ENCODE measurements at places on chromosomes 4 and X.

DNA sequence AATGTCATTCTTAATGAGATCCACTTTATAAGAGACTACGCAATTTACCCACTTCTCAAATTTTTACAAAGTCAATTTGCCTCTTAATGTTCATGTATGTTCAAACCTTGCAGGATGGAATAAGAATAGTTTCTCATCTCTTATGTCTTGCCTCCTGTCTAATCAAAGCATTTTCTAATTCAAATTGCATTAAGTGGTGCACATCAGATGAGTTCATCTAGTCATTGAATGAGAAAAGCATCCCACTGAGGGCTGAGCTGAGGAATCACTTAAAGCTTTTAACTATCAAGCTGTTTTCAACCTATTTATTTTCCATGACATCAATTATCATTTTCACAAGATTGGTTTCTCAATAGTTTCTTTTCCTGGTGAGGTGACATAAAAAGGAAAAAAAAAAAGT is 1964.0 kb downstream of the PCDH7 start:
- no peaks in the 10 kb centered on the region for H3K36me3 ChIP-seq
- H3K4me3 ChIP-seq: no peak overlapping the region
- H3K27me3 ChIP-seq: no peaks in the 10 kb centered on the region

GRCh38 chrX:6383917-6384316 is 151.0 kb downstream of the VCX3A start:
- H3K4me1 ChIP-seq: peaks cover 9% of the 10 kb centered on the region
- peak; percentile 66 for DNase-seq
- no peaks in the 10 kb centered on the region for H3K27me3 ChIP-seq
- no peaks in the 10 kb centered on the region for H3K36me3 ChIP-seq
- H3K4me3 ChIP-seq: no peak overlapping the region

- H3K4me1 ChIP-seq: no peaks in the 10 kb centered on the region
- no peaks in the 10 kb centered on the region for H3K36me3 ChIP-seq
- no peak for DNase-seq
- no peaks in the 10 kb centered on the region for H3K27me3 ChIP-seq
Observed at GRCh38 chr4:144714166-144714565, 68.2 kb downstream of the HHIP start.

- no peak for DNase-seq
- H3K27ac ChIP-seq: no peak overlapping the region
- H3K27me3 ChIP-seq: no peaks in the 10 kb centered on the region
- peaks cover 3% of the 10 kb centered on the region for H3K4me1 ChIP-seq
- H3K4me3 ChIP-seq: no peak overlapping the region
- no peaks in the 10 kb centered on the region for H3K36me3 ChIP-seq
Observed at GRCh38 chr4:11074581-11075241, 354.0 kb downstream of the HS3ST1 start.

- H3K4me3 ChIP-seq: no peak overlapping the region
- H3K36me3 ChIP-seq: no peaks in the 10 kb centered on the region
- H3K27ac ChIP-seq: no peak overlapping the region
- H3K4me1 ChIP-seq: peaks cover 6% of the 10 kb centered on the region
- DNase-seq: no peak
- H3K27me3 ChIP-seq: peaks cover 11% of the 10 kb centered on the region
Observed at GRCh38 chr4:24781999-24782745, 13.2 kb upstream of the SOD3 start.

DNA sequence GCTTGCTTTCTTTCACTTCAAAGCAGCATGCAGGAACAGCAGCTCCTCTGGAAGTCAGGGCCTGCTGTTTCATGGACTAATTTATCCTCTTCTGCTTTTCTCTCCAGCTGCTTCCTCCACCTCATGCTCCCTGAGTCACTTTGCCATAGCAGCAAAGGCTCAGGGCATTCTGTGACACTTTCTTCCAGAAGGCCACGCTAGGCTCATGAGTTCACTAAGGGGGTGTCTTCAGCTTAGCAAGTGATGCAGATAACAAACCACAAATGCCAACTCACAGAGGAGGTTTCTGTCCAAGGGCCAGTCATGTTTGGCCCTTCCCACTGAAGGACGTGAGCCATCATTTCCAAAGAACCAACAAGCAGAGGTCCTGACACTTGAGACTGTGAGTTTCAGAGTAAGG is 200.2 kb downstream of the ADGRA3 start:
- no peak for DNase-seq
- no peak overlapping the region for H3K4me3 ChIP-seq
- no peaks in the 10 kb centered on the region for H3K36me3 ChIP-seq

DNA sequence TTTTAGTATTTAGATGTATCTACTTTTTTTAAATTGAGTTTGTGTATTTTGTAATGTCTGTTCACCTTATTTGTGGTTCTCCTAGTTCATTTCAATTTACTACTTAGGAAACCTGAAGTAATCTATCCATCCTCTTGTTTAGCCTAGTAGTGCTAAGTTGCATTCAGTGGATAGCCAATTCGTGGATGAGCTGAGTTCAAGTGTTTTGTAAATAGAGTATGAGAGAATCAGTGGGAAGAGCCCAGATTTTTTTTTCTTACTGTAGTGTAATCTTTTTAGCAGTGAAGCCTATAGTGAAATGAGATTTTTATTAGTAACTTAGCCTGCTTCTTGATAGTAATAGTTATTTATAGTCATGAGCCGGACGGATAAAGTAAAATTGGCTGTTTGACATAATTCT is 21.7 kb downstream of the STAG2 start:
- no peaks in the 10 kb centered on the region for H3K4me1 ChIP-seq
- no peak for DNase-seq
- no peak overlapping the region for H3K4me3 ChIP-seq
- no peak overlapping the region for H3K27ac ChIP-seq
- H3K36me3 ChIP-seq: no peaks in the 10 kb centered on the region

DNA sequence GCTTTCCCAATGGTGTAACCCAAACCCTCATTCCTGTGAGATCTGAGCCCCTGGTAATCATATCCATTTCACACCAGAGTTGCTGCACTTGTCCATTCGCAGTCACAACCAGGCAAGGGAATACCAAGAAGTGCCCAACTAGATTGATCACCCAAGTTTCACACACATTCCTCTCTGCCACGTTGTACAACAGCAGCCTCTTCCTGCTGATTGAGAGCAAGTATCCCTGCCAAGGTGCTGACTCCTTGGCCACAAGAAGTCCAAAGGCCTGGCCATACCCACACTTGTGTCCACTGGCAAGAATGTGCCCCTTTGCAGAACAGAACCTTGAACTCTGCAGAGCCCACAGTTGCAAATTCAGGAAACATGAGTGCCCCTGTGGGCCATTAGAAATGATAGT is 6.5 kb upstream of the ACOT9 start:
- H3K4me1 ChIP-seq: no peaks in the 10 kb centered on the region
- H3K27ac ChIP-seq: no peak overlapping the region
- H3K27me3 ChIP-seq: no peaks in the 10 kb centered on the region
- DNase-seq: no peak
- H3K36me3 ChIP-seq: no peaks in the 10 kb centered on the region
- no peak overlapping the region for H3K4me3 ChIP-seq

DNA sequence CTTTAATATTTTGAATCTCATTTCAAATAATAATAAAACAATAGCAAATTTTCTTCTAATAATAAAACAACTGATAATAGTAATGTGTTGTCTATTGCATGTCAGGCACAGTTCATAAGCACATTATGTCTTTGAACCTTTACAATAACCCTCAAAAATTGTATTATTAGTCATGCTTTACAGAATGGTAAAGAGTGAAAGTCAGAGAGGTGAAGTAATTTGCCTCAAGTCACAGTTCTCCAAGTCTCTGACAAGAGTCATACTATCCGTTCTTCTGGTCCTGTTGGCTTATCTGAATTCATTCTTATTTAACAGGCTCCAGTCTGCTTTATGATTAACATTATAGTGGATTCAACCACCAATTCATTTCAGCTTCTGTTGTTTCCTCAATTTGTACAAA is 313.0 kb downstream of the AFF2 start:
- H3K27ac ChIP-seq: no peak overlapping the region
- no peaks in the 10 kb centered on the region for H3K27me3 ChIP-seq
- H3K4me3 ChIP-seq: no peak overlapping the region
- H3K4me1 ChIP-seq: no peaks in the 10 kb centered on the region
- H3K36me3 ChIP-seq: no peaks in the 10 kb centered on the region

GRCh38 chr4:186037692-186038658 is 31.0 kb upstream of the TLR3 start:
- H3K27ac ChIP-seq: no peak overlapping the region
- no peaks in the 10 kb centered on the region for H3K4me1 ChIP-seq
- H3K4me3 ChIP-seq: no peak overlapping the region
- H3K27me3 ChIP-seq: no peaks in the 10 kb centered on the region
- no peaks in the 10 kb centered on the region for H3K36me3 ChIP-seq
- peak; percentile 71 for DNase-seq

DNA sequence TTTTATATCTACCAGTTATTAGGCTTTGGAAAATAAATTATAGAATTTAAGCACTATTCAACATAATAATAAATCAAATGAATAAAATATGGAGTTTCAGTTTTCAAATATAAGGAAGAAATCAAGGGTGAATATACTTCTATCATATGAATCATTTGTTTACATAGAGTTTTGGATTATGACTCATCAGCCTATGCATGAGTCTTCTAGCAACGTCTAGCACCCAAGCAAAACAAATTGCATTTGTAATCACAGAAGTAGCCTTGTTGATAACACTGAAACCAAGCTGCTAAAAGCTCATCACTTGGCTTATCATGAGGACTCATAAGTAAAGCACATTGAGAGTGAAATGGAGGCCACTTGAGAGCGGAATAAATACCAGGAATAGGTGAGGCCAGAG is 434.6 kb downstream of the PCDH11X start:
- no peaks in the 10 kb centered on the region for H3K36me3 ChIP-seq
- H3K27me3 ChIP-seq: no peaks in the 10 kb centered on the region
- no peak for DNase-seq
- peak overlapping the region; percentile 40 for H3K4me3 ChIP-seq
- no peak overlapping the region for H3K27ac ChIP-seq

- H3K36me3 ChIP-seq: no peaks in the 10 kb centered on the region
- H3K27ac ChIP-seq: no peak overlapping the region
- H3K4me1 ChIP-seq: no peaks in the 10 kb centered on the region
- H3K4me3 ChIP-seq: no peak overlapping the region
- DNase-seq: no peak
- no peaks in the 10 kb centered on the region for H3K27me3 ChIP-seq
Observed at GRCh38 chr4:53234111-53234510, 131.8 kb downstream of the SCFD2 start.

GRCh38 chr4:87270825-87271224 is 50.4 kb upstream of the KLHL8 start:
- no peaks in the 10 kb centered on the region for H3K36me3 ChIP-seq
- no peaks in the 10 kb centered on the region for H3K4me1 ChIP-seq
- H3K4me3 ChIP-seq: no peak overlapping the region
- no peaks in the 10 kb centered on the region for H3K27me3 ChIP-seq
- no peak overlapping the region for H3K27ac ChIP-seq

DNA sequence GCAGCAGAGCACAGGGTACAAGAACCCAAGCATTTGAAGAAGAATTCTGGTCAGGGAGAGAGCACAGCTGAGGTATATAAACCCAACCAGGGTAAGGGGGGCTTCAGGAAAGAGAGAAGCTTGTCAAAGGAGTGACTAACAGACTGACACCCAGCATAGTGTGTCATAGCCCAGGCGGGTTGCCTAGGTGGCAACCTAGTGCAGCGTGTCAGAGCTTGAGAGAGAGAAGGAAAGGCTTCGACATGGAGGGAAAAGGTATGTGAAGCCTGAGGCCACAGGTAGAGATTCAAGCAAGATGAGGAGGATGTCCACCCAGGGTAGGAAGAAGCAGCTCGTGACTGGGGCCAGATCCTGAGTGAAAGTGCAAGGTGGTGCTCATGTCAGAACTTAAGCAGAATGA is 8.5 kb upstream of the ANTXR2 start:
- no peaks in the 10 kb centered on the region for H3K36me3 ChIP-seq

Data from endodermal cell (in vitro differentiated cells).